Mesenteric fat pad (tissue), 1 donor: ENCODE measurements at places on chromosomes 5 and 9. TPM values are rescaled to one million over a fixed set of nuclear protein-coding genes. Genes with fewer than 3 reads are reported as not detected.

The TLN1 gene
- total RNA-seq, result 622 TPM

DNA sequence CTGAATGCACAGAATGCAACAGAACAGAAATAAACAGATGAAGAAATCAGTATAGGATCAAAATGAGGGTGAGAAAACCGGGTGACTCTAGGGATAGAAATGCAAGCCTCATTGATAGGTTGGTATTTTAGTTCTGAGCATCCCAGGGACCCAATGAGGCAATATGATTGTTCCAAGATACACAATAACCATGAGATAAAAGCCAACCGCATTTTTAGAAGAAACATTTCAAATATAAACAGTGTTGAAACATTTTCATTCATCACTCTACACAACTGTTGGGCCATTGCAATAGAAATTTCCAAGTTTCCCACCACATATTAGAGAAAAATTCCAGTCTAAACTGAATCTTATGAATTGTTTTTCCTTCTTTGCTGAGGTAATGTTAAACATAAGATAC lies 452.3 kb upstream of the PTGER4 start:
- DNase-seq, result no peak

DNA sequence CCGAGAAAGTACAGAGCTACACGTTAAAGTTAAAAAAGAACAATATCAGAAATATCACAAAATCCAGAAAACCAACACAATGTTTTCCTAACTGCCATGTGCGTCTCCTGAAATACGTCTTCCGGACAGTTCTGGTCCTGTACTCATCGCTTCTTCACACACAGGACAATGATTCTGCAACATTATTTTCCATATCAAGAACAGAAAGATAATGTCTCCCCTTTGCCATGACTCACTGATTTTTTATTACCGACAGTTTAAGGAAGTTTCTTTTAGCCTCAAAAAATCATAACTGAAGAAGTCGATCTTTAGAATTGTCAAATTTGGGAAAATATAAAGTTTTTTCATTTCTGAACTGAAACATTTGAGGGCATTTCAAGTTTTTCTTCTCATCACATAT lies 2.5 kb downstream of the TBC1D9B start:
- no peak for DNase-seq

DNA sequence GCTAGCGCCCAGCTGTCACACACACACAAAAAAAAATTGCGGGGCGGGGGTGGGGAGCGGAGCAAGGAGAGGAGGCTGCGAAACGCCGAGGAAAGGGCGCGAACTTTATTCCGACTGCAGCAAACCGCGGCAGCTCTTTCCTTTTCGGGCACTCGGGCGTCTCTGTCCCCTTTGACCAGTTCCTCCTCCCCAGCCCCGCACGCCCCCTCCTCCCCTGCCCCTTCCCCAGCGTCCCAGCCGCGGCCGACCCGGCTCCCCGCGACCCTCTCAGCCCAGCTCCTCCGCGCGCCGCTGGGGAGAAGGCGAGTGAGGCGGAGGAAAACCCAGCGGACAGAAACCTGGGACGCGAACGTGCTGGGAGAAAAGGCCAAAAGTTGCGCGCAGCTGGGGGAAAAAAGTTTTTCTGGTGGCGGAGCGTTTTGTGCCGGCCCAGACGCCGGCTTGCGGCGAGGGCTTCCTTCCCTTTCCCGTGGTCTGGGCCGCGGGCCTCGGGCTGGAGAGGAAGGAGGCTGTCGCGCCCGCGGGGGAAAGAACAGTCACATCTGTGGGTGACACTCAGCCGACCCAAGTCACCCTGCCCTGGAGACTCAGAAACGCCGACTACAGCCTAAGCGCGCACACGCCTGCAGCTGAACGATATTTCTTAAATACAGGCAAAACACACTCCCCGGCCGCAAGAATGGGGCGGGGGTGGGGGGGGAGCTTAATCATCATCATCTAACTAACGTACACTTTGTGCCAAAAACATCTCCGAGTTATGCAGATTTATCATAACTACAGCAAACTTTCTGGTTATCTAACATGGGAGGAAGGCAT lies 1.1 kb upstream of the BNC2 start:
- no peak for DNase-seq

The SARDH gene
- total RNA-seq, result 0.87 TPM

The SPEF2 gene
- total RNA-seq, result 2.3 TPM

GRCh38 chr5:32360906-32361305 lies 48.2 kb upstream of the MTMR12 start:
- no peak for DNase-seq

DNA sequence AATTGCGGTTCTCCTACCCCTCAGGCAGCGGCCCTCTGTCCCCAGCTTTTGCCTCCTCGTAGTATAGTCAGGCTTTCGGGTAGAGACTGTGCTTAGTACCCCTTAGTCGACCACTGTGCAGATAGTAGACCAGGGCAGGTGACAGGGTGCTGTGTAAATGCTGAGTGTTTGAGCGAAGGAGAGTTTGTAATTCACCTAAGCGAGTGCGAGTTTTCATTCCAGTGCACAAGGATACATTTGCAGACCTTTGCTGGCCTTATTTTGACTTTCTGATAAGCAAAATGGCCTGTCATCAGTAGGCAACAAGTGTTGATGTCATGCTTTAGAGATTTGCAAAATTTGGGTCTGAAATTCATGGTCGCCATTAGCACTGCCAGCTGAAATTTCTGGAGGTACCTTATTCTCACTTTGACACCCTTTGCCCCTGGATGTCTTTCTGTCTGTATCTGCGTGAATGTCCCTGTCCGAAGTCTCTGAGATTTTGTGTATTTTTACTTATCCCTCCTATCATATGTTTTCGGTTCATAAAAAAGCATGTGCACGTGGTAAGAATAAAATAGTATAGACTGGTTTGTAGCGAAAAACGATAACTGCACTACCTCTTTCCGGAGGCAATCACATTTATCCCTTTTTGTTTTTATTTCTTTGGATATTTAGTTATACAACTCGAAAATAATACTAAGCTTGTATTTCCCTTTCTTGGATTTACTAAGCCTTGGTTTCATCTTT lies 1.9 kb downstream of the LMNB1 start:
- DNase-seq, result no peak

The GFI1B gene
- not detected for total RNA-seq

- no peak for DNase-seq
These were observed 19.7 kb downstream of the MAST4 start for GRCh38 chr5:66615894-66616293.

DNA sequence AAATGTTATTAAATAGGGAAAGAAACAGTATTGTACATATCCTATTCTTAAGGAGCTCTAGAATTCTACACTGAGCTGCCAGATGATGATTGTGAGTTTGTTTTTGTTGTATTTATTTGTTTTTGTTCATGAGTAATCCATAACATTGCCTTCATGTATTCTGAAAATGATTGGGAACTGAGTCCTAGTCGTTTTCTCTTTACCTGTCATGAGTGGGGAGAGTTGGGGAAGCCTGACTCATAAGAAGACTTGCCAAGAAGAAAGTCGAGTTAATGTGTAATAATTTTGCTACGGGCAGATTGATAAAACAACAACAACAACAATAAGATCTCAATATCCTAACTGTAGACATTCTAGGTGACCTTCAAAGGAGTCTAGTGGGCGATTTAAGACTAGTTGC lies 103.8 kb downstream of the ANKRD55 start:
- no peak for DNase-seq

DNA sequence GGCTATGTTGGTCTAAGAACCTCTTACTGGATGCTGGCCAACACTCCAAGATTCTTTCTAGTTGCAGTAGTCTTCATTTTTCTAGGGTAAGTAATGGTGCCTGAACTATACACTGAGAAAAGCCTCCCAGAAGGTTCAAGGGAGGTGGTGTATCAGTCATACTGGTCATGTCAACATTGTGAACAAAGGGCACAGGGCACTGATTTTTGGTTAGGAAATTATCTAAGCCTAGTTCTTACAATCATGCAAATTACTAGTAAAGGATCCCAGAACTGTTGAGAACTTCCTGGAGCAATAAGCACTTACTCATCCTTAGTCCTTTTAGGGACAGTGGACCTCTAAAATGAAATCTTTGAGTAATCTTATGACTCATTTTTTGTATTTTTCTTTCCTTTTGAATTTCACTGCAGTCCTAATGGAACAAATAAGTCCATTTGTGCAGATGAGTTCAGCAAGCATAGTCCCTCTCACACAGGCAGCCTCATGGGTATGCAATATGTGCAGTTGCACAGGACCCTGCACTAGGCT lies 21.1 kb upstream of the CDC42SE2 start:
- DNase-seq, result no peak

DNA sequence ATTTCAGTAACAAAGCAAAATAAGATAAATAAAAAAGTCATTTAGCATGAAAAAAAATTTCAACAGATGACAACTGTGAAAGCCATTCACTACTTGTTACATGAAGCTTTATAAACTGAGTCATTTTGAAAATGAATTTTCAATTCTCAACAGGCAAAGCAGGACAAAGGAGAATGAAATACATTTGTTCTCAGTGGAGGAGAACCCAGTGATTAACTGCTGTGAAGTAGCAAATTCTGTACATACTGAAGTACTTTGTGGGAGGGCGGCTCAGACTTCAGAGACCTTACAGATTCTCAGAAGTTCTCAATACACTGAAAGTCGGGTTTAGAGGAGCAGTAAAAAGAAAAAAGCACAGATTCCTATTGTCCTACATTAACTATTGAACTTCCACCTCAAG lies 21.7 kb downstream of the SKIC3 start:
- no peak for DNase-seq

DNA sequence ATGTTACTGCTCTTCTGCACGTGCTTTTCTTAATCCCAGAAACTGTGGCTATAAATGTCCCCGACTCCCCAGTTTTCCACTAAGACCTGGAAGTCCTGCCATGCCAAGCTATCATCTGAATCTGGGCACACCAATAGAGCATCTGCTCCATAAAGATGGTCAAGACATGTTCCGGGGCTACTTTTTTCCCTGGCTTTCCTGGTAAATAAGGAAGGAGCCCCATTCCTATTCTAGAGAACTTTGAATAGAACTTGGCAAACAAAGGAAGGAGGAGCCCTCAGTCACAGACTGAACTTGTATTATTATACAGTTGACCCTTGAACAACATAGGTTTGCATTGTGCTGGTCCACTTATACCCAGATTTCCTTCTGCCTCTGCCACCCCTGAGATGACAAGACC lies 182.9 kb downstream of the CCDC192 start:
- DNase-seq, result no peak

DNA sequence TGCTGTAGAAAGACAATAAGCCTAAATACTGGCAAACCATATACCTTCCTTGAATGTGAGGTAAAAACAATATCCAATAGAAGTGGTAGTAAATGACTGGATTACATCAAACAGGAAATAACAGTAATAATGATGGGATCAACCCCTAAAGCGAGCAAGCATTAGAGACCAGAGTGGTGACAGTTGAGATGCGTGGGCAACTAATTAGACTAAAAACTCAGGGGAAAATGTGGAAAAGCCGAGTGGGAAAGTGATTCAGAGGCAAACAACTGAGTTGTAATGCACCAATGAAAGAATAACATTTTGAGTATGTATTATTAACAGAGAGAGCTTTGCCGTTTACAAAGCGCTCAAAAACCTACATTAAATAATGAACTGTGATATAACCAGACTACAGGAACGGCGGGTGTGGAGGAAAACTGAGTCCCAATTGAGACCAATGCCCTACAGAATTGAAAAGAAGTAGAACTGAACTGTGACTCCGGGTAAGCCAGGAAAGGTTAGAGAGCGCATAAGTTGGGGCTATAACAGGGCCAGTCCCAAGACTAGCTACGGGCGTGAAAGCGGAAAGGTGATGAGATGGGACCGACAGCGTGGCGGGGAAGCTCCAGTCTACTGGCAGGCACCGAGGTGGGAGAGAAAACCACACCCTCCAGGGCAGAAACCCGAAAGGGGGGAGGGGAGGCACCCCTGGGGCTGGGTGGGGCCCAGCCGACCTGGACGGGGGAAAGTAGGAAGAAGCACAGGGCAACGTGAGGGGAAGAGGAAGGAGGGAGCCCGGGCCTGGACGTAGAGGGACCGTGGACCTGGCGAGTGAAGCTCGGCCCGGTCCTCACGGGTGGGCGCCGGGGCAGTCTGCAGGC lies 592 bp downstream of the UBAP2 start:
- DNase-seq, result peak; percentile 89

- DNase-seq, result no peak
These were observed 22.1 kb upstream of the UGCG start for GRCh38 chr9:111874500-111874899.

The TTC16 gene
- not detected for total RNA-seq

- DNase-seq, result no peak
These were observed 485.6 kb downstream of the ZSWIM6 start for GRCh38 chr5:61817472-61818326.

GRCh38 chr5:171426266-171426665 lies 6.8 kb downstream of the FGF18 start:
- peak; percentile 59 for DNase-seq

The HAVCR2 gene
- total RNA-seq, result 14.9 TPM
